ENCODE measurements at places on chromosomes 6 and 20.

GRCh38 chr6:10411971-10412460 lies 2.9 kb downstream of the TFAP2A start:
- no peak for DNase-seq

GRCh38 chr6:154482858-154483257 lies 27.6 kb downstream of the CNKSR3 start:
- DNase-seq: no peak

GRCh38 chr6:147022041-147022440 lies 182.2 kb upstream of the STXBP5 start:
- DNase-seq: no peak

DNA sequence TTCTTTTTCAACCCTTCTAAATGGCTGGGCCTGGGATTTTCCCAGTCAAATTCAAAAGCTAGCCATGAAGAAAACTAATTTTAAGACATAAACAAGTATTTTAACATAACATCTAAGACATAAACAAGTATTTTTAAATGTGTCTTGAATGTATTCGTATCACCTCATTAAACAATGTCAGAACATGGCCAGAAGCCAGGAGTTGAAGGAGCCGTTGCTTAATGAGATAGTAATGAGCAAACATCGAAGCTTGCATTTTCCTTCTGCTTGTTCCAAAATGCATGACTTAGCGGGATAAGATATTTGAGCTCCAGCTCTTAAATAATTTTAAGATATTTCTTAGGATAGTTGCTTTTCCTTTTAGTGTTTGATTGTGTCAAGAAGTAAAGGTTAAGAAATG lies 4.2 kb upstream of the RNF182 start:
- no peak for DNase-seq

DNA sequence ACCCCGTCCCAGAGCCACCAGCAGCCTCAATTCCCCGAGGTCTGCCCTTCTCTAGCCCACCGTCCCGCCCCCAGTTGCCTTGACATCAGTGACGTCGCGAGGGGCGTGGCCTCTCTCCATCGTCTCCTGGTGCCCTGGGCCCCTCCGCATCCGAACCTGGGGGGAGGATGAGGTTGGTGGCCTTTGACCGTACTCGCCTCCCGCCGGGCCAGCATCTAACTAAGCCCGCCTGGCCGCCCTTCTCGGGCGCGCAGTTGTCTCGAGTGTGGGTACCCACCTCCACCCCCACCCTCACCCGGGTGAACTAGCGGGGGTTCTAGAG lies 5.5 kb upstream of the ARMC12 start:
- peak; percentile 91 for DNase-seq

DNA sequence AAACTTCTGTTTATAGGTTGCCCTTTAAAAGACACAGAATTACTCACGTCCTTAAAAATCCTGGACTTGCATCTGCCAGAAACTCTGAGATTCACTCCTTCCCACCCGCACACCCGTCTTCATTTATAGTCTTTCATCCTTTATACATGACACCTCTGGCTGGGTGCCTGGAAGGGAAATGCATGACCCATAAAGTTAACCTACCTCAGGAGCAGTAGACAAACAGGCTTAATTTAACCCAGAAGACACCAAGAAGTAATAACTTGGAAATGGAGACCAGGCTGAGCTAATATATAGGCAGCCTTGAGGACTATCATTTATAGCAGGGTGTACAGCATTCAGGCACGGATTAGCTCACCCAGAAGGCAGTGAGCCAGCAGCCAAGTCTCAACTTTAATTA lies 429.0 kb upstream of the NRSN1 start:
- DNase-seq: no peak

DNA sequence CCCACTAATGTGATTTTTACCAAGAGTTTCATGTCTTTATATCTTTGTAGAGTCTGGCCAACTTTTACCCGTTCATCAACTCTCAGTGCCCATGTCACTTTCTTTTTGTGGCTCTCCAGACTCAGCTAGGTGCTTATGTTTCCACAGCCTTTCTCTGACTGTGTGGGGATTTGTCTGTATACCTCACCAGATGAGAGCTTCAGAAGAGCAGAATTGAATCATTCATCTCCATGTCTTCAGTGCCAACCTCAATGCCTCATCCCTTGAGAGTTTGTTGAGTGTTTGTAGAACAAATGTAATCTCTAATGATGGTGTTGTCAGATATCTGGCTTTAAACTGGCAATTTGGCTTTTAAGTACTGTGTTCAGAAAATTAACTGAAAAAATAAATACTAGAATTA lies 16.8 kb upstream of the CCN2 start:
- no peak for DNase-seq

- DNase-seq: no peak
Measured at GRCh38 chr20:21147593-21147992, 21.7 kb downstream of the KIZ start.

DNA sequence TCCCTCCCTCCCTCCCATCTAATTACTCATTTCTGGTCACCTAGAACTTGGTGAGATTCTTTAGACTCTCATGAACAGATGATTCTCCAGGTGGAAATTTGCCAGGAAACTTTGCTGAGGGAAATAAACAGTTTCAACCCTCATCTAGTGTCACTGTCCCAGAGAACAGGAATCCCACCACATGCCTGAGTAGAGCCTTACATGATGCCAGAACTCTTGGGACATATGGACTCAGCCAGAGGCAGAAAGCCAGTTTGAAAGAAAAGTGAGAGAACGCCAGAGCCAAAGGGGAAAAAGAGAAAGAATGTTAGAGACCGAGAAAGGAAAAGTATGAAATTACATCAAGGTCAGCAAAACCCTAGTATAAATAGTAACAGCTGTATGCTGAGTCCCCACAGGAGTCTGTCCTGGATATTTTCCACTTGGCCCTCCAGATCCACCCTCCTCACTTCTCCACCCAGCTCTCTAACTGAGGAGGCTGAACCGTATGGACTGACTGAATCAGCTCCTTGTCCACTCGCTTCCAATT lies 127.5 kb upstream of the COL21A1 start:
- DNase-seq: no peak

DNA sequence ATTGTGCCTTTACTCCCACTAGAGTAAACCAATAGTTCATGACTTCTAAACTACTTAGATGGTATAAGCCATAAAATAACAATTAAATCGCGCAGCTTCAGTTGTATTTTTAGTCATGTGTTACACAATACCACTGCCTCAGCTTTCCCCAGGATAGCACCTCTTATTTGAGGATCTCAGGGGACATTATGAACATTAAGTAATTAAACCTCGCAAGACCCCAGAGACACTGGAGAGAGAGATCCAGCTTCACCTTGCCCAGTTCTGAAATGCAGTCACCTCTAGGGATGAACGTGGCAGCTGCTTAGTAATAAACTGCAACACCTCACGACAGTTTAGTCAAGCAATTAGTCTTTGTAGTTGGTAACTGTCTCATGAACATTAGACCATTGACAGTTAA lies 87.1 kb downstream of the CFAP61 start:
- no peak for DNase-seq

Data from stimulated activated CD8-positive, alpha-beta memory T cell treated with anti-CD3 and anti-CD28 coated beads, Interleukin-2, amount 100 ng/mL, for 1 hour (primary cell).